ENCODE measurements at places on chromosomes 2 and 18. TPM values are rescaled to one million over a fixed set of nuclear protein-coding genes. Genes with fewer than 3 reads are reported as not detected.
A peak's percentile ranks its signal among the peaks of the same experiment; 100 is the strongest.

- H3K4me3 ChIP-seq: no peak overlapping the region
- DNase-seq: no peak
- H3K36me3 ChIP-seq: no peaks in the 10 kb centered on the region
- no peak overlapping the region for H3K27ac ChIP-seq
These were observed 77.8 kb upstream of the B3GNT2 start for GRCh38 chr2:62118160-62118559.

DNA sequence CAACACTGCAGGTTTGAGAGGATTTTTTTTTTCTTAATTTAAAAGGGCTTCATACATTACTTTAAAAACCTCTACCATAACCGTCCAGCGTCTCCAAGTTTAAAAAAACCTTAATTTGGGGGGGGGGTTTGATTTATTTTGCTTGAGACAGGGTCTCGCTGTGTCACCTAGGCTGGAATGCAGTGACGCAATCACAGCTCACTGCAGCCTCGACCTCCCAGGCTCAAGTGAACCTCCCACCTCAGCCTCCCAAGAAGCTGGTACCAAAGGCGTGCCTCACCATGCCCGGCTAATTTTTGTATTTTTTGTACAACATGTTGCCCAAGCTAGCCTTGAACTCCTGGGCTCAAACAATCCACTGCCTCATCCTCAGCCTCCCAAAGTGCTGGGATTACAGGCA is 36.9 kb downstream of the ADAM17 start:
- no peaks in the 10 kb centered on the region for H3K4me1 ChIP-seq
- H3K27me3 ChIP-seq: no peaks in the 10 kb centered on the region
- H3K4me3 ChIP-seq: no peak overlapping the region
- no peak for DNase-seq
- peaks cover 46% of the 10 kb centered on the region for H3K36me3 ChIP-seq
- H3K27ac ChIP-seq: no peak overlapping the region

- H3K4me1 ChIP-seq: no peaks in the 10 kb centered on the region
- H3K4me3 ChIP-seq: no peak overlapping the region
- DNase-seq: no peak
- no peaks in the 10 kb centered on the region for H3K36me3 ChIP-seq
- H3K27ac ChIP-seq: no peak overlapping the region
- H3K27me3 ChIP-seq: 0 out of 2 replicates have a peak, but pooled peaks cover 3% of the 10 kb centered on the region
These were observed 72.2 kb upstream of the MFF start for GRCh38 chr2:227252831-227253230.

DNA sequence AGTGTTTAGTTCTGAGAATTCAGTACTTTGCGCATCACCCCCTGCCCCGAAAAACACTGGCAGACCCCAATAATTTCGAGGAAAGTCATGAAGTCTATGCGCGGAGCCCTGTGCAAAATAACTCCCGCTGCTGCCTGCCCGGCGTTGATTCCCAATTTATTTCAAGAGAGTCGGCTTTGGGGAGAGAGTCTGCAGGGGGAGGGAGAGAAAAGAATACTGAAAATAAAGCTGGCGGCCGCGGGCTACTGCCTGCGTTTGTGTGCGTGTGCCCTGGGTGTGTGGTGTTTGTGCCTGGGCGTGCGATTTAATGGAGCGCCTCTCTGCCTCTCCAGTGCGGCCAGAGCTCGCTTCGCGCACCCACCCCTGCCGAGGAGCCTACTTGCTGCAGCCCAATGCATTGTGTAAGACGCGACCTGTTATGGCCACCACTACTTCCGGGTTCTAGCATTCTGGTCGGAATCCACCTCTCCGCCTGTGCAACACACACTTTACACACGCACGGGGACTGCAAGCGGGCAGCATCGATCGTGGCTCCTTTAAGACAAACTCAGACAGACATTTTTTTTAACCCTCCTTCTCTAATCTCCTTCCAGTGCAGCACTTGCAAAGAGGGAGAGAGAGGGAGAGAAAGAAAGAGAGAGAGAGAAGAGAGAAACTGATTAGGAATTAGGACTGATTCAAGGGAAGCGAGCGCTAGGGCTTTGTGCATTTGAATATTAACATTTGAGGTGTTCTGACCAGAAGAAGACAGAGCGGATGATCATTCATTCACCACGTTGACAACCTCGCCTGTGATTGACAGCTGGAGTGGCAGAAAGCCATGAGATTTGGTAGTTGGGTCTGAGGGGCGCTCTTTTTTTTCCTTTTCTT is at the start of gene MEIS1:
MEIS1 (plus strand) TSS at position 447 of the 870 bp plus-strand sequence. CDS start 732 bp downstream, outside the sequence.
- H3K27me3 ChIP-seq: no peaks in the 10 kb centered on the region
- H3K36me3 ChIP-seq: peaks cover 5% of the 10 kb centered on the region
- peak within 1 kb of the TSS; percentile 59 for H3K4me3 ChIP-seq
- DNase-seq: peak; percentile 89
- H3K27ac ChIP-seq: peak within 1 kb of the TSS; percentile 47
- no peaks in the 10 kb centered on the region for H3K4me1 ChIP-seq

DNA sequence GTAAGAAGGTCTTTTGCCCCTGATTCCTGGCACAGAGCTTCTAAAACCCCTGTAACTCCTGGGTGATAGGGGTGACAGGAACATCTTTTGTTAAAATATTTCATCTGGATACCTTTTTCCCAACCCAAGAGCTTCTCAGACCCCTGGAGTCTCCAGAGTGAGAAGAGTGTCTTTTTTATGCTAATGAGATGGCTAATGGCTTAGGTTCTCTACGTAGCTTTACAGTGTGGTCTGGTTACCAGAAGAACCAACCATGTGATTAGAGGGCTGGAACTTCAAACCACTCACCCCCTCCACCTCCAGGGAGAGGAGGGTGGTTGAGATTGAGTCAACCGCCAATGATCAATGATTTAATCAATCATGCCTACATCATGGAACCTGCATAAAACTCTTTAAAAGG is 16.2 kb upstream of the DCC start:
- H3K27me3 ChIP-seq: no peaks in the 10 kb centered on the region
- no peak overlapping the region for H3K27ac ChIP-seq
- no peaks in the 10 kb centered on the region for H3K36me3 ChIP-seq
- H3K4me3 ChIP-seq: no peak overlapping the region
- DNase-seq: no peak
- no peaks in the 10 kb centered on the region for H3K4me1 ChIP-seq

DNA sequence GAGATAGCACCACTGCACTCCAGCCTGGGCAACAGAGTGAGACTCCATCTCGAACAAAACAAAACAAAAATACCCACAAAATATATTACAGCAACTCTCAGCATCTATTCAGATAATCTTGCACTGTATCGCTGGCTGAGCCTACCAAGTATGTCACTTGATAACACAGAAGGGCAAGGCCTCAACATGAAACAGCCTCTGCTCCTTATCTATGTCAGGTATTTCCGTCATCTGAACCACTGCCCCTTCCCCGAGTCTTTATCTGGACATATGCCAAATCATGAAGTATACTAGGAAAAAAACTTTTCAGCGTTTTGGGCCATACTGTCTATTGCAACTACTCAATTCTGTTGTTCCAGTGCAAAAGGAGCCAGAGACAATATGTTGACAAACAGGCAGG is 17.7 kb downstream of the PDIA6 start:
- H3K4me3 ChIP-seq: no peak overlapping the region
- no peak overlapping the region for H3K27ac ChIP-seq
- no peaks in the 10 kb centered on the region for H3K4me1 ChIP-seq
- DNase-seq: no peak
- no peaks in the 10 kb centered on the region for H3K27me3 ChIP-seq
- H3K36me3 ChIP-seq: peaks cover 93% of the 10 kb centered on the region

DNA sequence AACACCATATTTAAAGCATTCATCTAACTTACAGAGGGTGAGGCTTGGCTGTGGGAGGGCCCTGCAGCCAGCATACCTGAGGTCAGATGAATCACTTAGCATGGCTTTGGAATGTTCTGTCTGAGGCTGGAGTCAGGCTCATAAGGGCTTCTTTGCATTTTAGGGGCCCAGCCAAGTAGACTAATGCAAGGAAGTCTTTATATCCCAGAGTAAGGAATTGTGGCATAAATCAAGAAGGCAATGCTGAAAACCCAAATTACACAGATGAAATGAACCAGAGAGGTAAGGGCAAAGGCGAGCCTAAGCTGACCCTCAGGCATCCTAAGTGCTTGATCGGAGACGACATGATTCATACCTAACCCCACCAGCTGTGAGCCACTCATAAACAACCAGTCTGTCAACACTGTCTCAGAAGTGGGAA is 383.6 kb downstream of the DCC start:
- H3K4me3 ChIP-seq: no peak overlapping the region
- H3K27me3 ChIP-seq: no peaks in the 10 kb centered on the region
- no peaks in the 10 kb centered on the region for H3K4me1 ChIP-seq
- H3K27ac ChIP-seq: no peak overlapping the region
- H3K36me3 ChIP-seq: no peaks in the 10 kb centered on the region

SNED1 gene
- 24.9 TPM for total RNA-seq

GNAL gene
- total RNA-seq: 5.5 TPM
